IPS DF 6.9 (cell line): ENCODE measurements at places on chromosomes 12 and 14.
A peak's percentile ranks its signal among the peaks of the same experiment; 100 is the strongest.

GRCh38 chr12:128178966-128179365 is 88.0 kb upstream of the TMEM132C start:
- DNase-seq: no peak

DNA sequence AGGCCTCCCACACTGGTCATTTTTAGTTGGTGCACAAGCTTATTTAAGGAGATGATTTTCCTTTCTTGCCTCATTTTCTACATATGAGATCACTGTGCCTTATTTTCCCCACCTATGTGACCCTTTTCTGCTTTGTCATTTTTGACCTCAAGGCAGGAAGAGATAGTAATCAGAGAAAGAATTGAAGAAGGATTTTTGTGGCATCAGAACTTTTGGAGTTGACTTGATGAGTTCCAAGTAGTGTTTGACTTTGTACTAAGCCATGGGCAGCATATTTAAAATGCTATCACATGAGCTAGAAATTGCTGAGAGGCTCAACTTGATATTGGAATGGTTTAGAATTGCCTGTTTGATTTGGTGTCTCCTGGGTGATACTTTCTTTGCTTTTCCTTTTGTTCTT is 440.8 kb downstream of the AEBP2 start:
- DNase-seq: no peak

- DNase-seq: no peak
Observed at GRCh38 chr14:70515811-70516210, 19.0 kb downstream of the ADAM20 start.

- no peak for DNase-seq
Observed at GRCh38 chr14:65027127-65027799, 40.6 kb downstream of the FNTB start.

- no peak for DNase-seq
Observed at GRCh38 chr14:30240685-30241084, 313.0 kb upstream of the PRKD1 start.

GRCh38 chr12:127820846-127821245 is 446.1 kb upstream of the TMEM132C start:
- no peak for DNase-seq

GRCh38 chr12:3838076-3838475 is 35.1 kb downstream of the PARP11 start:
- DNase-seq: no peak

DNA sequence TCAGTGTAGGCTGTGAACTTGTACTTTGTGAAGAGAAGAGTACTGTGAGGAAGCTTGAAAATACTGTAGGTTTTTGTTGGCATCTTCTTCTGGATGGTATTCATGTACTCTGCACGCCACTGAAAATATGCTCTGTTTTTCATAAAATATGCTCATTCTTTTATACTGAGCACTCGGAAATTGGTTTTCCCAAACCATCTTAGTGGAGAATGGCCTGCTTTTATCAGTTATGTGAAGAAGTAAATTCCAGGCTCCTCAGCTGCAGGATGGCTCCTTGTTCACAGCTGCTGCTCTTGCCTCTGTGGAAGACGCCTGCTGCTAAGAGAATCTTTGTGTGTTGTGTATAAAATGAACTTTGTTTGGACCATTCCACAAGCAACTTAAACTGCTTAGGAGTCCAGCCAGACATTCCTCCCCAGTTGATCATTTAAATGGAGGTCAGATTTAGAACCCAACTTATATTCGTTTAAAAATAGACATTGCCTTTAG is 443.5 kb upstream of the RGS6 start:
- no peak for DNase-seq

- DNase-seq: no peak
Observed at GRCh38 chr14:79056879-79057278, 886.7 kb downstream of the NRXN3 start.

GRCh38 chr12:3717283-3717898 is 35.5 kb downstream of the CRACR2A start:
- no peak for DNase-seq

GRCh38 chr12:89927226-89927698 is 218.6 kb upstream of the ATP2B1 start:
- DNase-seq: no peak

DNA sequence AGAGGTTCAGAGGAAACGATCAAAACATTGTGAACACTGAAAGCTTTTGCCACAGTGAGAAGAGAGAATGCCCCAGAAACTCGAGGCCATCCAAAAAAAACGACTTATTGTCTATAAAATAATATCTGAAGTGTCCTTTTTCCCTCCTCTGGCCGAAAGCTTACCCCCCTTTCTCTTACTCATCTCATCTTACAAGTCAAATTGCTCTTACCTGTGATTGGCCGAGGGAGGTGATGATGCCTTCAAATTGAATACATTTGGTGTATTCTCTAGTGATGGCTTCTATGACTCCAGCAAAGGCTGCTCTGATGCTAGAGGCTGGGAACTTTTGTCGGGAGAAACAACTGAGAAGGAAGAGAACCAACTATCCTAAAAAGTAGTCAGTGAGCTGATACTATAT is 90.7 kb downstream of the PTCSC3 start:
- no peak for DNase-seq

- DNase-seq: no peak
Observed at GRCh38 chr12:116188581-116188980, 88.9 kb downstream of the MED13L start.

DNA sequence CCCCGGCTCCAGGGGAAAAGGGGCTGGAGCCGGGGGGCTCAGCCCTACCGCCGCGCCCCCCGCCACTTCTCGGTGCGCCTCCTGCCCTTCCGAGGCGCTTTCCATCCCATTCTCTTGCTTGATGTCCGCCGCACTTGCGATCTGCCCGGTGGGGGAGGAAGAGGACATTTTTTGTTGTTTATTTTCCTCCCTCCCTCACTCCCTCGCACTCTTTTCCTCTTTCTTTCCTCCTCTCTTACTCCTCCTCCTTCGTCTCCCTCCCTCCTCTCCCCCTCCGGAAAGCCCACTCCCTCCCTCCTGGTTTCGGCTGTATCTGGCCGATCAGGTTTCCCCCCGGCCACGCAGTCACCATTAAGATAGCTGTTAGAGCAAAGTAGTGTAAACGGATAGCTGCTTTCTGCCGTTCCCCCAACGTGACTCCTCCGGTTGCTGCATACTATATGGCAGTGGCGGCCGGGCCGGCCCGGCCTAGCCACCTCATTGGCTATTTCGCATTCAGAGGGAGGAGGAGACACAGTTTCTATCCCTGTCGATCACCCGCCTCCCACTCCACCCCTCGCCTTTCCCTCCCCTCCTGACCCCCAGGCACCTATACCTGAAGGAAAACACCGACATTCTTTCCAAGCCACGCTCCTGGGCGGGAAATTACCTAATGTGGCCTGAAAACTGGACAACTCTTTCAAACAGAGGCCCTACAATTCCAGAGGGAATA is at the start of gene SIX4:
Gene SIX4 (minus strand): TSS at position 445 of the 712 bp plus-strand sequence. CDS start 277 bp downstream, at position 168.
- DNase-seq: peak; percentile 91

GRCh38 chr14:52463375-52463774 is 88.9 kb downstream of the TXNDC16 start:
- no peak for DNase-seq

DNA sequence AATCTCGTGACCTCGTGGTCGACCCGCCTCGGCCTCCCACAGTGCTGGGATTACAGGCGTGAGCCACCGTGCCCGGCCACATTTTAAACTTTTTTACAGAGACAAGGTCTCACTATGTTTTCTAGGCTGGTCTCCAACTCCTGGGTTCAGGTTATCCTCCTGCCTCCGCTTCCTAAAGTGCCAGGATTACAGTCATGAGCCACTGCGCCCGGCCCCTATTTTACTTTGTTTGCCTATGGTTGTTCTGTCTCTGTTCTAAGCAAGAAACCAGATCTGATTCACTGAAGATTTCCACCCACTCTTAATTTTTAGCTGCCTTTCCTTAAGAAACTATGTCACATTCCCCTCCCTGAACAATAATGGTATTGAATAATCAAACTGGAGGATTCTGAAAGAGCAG is 38.9 kb upstream of the PSEN1 start:
- DNase-seq: no peak

DNA sequence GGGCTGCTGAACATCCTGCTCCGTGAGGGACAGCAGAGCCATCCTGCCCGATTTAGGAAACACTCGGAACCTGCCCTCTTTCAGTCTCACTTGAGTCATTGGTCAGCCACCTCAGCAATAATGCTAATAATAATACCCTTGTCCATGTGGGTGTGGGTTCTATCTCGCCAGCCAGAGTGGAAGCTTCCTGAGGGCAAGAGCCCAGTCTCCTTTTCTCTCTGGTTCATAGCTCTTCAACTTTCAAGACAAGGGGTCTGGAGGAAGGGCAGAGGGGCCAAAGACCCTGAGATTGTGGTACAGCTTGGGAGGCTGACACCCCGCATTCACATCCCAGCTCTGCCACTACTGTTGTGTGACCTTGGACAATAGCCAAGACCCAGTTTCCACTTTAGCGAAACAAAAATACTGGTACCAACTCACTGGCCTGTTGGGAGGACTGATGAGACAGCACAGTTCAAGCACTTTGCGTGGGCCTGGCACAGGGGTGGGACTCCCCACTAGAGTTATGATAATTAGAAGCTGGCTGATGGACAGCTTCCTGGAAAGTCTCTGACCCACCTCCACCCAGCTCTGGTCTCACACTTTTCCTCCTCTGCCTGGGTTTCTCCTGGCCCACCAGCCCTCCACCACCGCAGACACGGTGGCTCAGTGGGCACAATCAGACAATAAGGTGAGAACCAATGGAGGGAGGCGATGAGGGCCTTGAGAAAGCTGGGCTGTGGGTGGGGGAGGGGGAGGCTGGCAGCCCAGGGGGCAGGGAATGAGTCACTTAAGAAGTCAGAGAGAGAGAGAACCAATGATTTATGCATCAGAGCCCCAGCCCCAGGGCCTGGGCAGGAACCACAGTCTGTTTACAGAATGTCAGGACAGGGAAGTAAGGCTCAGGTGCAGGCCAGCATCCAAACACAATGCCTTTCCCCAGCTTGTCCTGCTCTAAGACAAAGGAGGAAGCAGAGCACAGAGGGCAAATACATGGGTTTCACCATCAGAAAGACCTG is 9.6 kb downstream of the FAIM2 start:
- DNase-seq: no peak

DNA sequence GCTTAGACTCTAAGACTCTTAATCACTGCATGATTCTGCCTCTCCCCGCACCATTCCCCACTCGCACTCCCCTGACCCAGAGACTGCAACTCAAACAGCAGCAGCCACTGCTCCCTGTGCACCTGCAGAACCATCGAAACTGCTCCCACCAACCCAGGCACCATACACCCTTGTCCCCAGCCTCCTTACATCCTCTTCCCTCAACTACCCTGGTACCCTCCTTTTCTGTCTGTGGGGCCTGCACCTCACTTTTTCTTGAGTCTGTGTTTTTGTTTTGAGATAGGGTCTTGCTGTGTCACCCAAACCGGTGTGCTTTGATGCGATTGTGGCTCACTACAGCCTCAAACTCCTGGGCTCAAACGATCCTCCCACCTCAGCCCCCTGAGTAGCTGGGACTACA is 69.4 kb downstream of the RNFT2 start:
- DNase-seq: no peak

GRCh38 chr14:63542231-63542999 is 762 bp downstream of the PPP2R5E start:
- no peak for DNase-seq

DNA sequence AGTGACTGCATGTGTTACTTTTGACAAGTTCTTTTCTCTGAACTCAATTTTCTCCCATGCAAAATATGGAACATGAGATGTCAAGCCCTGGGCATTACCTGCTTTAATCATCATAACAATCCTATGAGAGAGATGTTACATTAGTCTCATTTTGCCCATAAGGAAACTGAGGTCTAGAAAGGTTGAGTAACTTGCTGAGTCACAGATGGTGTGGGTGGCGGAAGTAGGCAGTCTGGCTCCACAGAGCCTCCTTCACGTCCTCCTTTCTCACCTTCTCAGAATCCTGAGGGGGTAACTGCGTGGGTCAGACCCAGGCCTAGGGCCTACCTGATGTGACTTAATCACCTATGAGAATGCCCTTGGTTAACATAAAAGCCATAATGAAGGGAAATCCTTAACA is 50.7 kb downstream of the TMTC1 start:
- no peak for DNase-seq

GRCh38 chr14:34043627-34044372 is 92.9 kb upstream of the EGLN3 start:
- no peak for DNase-seq
